SJCRH30 (cell line): ENCODE measurements at places on chromosomes 3 and 15. TPM values are rescaled to one million over a fixed set of nuclear protein-coding genes. Genes with fewer than 3 reads are reported as not detected.

The APOD gene
- total RNA-seq: 0.12 and 0.33 TPM in 2 replicates

The IGDCC3 gene
- total RNA-seq: 6.6 and 8.7 TPM in 2 replicates

The OR5K2 gene
- total RNA-seq: 0.12 TPM in 1 of 2 replicates, not detected in the other

The PLSCR2 gene
- not detected in 2 replicates for total RNA-seq

DNA sequence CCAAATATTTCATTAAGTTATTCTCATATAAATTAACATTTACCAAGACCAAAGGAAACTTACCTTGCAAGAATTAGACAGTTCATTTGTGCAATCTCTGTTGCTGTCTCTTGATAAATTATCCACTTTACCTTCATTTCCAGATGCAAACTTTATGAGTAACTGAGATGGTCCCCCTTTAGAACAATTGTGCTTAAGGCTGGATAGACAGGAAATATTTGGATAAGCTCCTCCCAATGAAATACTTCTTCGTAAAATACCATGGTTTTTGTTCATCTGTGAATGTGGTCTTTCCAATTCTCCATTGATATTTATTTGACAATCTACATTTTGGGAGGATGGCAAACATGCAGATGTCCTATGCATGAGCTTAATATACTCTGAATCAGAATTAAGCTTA, 78.2 kb downstream of the NEDD4 start:
- peak; percentile 35 for DNase-seq

- no peak for DNase-seq
Observed at GRCh38 chr3:189049458-189050236, 122.1 kb upstream of the TPRG1 start.

GRCh38 chr3:179867961-179868360, 168.8 kb downstream of the PEX5L start:
- DNase-seq: no peak

DNA sequence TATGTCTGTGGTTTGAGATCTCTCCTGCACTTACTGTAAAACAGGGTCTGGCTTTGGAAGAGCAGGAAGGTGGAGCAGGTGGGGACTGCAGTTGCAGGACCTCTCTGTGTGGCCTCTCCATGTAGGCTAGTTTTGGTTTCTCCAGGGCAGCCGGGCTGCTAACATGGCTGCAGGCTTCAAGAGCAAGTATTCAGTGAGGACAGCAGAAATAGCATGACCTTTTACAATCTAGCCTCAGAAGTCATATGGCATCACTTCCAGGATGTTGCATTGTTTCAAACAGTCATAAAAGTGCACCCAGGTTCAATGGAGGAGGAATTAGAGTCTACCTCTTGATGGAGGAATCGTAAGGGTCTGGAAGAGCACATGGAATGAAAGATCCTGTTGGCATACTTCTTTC, 728.7 kb downstream of the NTRK3 start:
- DNase-seq: no peak

DNA sequence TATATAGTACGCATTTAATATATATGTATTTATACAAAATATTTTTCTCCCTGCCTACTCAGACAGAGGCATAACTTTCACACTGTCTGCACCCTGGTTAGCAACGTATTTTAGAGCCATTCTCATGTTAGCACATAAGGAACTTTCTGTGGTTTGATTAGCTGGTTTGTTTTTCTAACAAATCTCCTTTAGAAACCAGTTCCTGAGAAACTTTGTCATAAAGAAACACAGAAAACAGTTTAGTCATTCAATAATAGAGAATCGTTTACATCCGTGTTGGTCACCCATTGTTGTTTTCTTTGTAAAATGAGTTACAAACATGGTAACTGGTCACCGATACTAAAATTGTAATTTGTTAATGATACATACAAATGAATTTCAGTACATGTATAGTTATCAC, 5.9 kb upstream of the NGRN start:
- DNase-seq: no peak

DNA sequence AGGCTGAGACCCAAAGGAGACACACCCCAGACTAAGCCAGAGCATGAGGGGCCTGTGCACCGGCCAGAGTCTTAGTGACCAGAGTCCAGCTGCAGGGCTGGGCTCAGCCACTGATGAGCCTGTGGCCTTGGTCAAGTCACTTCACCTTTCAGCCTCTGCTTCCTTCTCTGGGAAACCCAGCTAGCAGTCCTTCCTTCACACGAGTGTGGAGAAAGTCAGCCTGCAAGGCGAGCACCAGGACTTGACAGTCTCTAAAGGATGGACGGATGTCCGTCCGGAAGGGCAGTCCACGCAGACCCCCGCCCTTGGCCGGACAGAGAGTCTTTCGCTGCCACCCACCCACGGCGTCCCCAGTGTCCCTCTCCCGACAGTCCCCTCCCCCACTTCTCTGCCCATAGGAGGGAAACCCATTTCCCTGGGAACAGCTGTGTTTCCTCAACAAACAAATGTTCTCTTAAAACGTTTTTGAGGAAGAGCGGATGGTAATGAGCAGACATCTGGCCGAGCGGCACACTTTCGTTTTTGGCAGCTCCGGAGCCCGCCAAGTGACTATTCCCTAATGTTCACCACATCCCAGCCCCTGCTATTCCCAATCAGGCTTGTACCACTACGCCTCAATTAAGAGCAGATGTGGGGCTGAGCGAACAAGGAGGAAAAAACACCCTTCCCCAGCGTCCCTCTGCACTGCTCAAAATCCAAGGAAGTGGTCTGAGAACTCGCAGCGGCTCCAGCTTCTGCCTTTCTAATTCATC, 129.1 kb upstream of the SMAD3 start:
- peak; percentile 57 for DNase-seq

- no peak for DNase-seq
Observed at GRCh38 chr15:64038878-64039610, 7.2 kb downstream of the DAPK2 start.

- DNase-seq: no peak
Observed at GRCh38 chr15:94412979-94413746, 181.8 kb downstream of the MCTP2 start.

DNA sequence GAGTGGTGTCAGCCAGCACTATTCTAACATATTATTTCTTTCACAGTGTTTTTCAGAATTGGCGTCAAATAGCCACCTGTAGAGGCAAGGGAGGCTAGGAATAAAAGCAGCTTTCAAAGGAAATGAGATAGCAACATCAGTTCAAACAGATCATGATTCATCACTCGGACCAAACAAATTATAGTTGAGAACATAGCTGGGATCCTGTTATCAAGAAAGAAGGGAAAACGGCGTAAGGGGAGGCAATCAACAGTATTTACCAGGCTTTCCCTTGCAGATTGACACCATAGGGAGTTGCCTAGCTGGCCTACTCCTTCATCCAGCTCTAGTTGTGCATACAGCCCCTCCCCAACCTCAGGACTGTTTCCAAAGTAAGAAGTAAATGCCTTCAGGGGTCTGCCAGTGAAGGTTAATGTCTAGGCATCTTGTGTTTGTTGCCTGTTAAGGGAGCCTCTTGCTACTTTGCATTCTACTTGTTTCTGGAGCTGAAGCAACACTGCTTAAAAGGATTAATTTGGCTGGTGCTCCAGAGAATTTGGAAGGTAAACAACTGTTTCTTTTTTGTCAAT, 286.5 kb downstream of the NSUN3 start:
- no peak for DNase-seq

DNA sequence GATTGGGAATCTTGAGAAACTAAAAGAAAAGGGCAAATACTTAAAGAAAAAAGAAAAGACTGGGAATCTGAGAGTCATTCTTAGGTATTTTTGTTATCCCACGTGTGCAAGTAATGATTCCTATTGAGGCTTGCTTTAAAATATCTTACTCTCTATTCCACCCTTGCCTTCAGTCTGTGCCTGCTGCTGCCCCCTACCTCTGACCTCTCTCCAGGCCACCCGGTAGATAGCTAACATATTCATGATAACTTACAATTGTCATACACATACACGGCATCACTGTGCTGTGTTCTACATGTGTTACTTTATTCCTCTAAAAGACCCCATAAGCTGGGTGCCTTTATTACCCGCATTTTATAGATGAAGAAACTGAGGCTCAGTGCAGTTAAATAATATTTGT, 27.8 kb upstream of the ATP13A3 start:
- DNase-seq: no peak
